ENCODE measurements at places on chromosomes 3 and 15. TPM values are rescaled to one million over a fixed set of nuclear protein-coding genes. Genes with fewer than 3 reads are reported as not detected.

Gene THSD4
- total RNA-seq = 29.6 TPM

DNA sequence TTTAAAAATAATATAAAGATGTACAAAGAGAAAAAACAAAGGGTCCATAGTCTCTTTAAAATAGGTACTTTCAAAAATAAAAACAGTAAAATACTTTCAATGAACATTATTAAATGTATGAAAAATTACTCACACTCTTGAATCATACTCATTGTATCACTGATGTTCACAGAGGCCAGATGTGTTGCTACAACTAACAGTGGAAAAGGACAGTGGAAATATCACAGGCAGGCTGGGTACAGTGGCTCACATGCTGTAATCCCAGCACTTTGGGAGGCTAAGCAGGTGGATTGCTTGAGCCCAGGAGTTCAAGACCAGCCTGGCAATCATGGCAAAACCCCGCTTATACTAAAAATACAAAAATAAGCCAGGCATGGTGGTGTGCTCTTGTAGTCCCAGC is 26.8 kb downstream of the NPHP3 start:
- no peak for DNase-seq

DNA sequence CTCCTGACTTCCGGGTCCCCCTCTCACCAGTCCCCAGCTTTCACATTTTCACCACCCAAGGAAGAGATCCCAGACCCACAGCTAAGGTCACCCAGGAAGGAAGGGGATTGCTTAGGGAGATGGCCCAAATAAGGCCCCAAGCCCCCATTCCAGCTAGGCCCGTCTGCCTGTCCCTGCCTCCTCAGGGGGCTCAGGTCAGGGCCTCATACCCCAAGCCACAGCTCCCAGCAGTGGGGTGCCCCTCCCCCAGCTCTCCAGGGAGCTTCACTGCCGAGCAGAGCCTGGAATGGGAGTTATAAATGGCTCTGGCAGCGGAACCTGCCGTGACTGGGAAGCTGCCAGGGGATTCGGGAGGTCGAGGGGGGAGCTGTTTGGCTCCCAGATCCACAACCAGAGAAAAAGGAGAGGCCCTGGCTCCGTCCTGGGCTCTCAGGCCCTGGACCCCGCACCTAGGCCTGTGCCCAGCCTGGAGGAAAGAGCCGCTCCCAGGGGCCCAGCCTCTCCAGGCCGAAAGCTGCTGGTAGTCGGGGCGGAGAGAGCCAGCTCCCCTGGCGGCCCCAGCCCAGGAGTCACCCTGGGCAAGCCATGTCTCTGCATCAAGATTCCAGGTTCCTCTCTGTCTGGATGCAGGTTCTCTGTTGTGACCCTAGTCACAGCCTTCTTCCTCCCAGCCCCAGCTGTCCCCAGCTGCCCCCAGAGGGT is 550 bp downstream of the CCDC9B start:
- peak; percentile 35 for DNase-seq

DNA sequence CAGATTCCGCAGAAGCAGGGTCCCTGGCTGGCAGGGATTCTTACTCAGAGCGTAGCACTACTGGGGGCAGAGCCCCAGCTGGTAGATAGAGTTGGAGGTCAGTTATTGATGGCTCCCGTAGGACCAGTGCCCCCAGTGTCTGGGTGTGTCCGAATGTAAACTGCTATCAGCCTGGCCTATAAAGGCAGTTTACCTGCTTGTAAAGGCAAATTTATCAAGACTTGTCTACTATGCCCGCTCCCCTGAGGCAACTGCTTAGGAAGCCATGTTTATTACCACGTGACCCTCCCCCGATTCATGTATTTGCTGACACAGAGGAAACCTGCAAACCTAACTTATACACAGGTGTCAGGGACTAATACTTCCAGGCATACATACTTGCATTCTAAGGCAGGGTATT is 607 bp upstream of the PPP1R14D start:
- no peak for DNase-seq

GRCh38 chr3:66702126-66702525 is 201.3 kb upstream of the LRIG1 start:
- no peak for DNase-seq

DNA sequence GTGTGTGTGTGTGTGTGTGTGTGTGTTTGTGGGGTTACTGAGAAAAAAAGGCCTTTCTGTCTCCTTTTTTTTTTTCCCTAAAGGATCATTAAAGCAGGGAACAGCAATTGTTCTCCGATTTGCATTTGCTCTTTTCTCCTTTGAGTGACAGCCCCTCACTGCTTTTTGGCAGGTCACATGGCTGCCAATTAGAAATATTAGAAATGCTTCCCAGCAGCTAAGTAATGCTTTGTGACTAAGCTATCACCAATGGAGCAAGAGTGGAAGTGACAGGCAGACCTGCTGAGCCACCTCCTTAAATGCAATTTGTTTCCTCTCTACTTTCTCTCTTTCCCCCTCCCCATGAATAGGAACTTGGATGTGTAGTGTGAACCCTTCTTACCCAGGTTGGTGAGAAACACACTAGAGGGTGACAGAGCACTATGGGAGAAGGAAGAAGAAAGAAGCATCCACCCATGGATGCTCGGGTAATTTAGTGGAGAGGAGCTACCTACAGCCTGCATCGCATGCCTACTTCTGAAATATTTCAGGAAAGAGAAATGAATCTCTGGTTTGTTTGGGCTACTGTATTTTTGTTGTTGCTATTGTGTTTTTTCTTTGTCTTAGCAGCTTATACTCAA is 165.2 kb upstream of the PDZRN3 start:
- DNase-seq = no peak

DNA sequence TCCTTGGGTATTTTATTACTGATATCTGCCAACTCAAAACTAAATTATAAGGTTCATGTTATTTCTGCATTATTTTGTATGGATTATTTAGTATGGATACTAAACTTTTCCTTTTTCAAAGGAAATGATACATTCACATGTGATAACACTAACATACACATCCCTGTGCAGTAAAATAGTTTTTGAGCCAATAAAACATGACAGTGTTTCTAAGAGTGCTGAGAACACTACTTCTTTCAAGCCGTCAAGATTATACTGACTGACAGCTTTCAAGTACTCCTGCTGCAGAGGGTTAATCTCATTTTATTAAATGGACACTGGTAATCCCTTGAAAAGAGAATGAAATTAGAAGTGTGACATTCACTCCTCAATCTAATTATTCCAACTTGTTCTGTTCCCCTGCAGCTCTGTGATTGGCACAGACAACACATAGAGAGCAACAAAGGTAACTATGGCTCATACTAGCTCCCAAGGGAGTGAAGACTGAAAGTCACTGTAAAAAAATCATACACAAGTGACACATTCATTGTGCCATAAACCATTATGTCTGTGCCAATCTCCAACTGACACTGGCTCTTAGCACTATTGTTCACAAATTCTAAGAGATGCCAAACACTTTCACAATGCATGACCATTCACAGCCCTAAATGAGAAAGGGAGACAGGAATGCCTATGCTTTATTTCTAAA is 468.6 kb downstream of the SHQ1 start:
- no peak for DNase-seq

DNA sequence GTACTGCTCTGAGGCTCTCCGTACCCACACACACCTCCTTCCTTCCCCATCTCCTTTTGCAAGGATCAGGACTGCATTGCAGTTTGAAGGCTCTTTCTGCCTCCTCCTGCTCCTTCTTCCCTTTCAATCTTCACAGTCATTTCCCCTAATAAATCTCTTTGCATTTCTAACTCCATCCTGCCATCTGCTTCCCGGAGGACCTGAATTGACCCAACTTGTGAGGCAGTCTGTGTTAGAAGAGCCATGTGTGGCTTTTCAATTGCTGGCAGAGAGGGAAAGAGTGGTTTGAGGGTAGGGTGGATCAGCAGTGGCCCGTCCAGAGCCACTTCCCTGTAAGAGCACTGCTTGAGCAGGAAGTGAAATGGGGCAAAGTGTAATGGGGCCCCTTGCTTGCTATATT is 35.8 kb downstream of the ANAPC13 start:
- DNase-seq = no peak

DNA sequence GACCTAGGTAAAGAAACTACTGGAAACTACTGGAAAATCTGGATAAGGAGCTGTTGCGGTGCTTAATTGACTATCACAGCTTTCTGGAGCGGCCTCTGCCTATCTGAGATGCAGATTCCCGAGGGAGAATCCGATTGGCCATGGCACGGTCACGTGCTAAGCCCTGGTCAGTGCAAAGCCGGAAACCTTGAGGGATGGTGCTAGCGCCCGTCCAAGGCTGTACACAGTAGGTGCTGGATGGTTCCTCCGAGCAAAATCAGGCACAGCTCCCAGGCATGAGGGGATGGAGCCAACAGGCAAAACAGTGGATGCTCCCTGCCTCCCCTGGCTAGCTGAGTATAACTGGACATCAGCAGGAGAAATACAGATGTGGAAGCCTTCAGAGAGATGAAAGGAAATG is 238.7 kb upstream of the HES1 start:
- DNase-seq = no peak

GRCh38 chr15:50109076-50109987 is 9.7 kb downstream of the ATP8B4 start:
- no peak for DNase-seq

Measured in Calu3 (cell line).